ENCODE measurements at places on chromosomes 12 and 14.

DNA sequence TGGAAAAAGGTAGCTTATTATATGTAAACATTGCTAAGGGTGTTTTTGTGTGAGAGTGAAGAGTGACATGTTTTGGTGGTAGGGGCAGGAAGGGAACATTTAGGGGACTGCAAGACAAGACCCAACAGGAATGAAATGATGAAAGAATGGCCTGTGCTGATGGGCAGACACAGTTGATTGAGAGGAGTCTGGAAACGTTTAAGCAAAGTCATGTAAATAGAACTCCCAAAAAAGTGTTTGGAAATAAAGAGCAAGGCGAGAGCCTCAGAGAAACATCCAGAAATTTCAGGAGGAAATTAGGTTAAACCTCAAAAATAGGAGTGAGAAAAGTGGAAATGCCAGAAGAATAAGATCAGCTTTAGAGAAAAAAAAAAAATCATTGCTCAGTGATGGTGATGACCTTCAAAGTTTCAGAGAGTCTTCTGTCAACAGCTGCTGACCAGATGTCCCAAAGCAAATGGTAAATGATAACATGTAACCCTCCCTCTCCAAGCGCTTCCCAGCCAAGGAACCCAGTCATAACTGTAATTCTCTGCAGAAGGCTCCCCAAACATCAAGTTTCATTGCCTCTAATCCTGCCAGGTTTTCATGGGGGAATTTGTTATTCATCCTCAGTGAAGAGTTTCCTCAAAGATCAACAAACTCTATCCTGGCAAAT is 223.2 kb upstream of the FAR2 start:
- no peak for DNase-seq

GRCh38 chr14:29320286-29320685 is 553.7 kb downstream of the FOXG1 start:
- no peak for DNase-seq

- DNase-seq = no peak
These were observed 266.0 kb downstream of the KSR2 start for GRCh38 chr12:117702741-117703140.

DNA sequence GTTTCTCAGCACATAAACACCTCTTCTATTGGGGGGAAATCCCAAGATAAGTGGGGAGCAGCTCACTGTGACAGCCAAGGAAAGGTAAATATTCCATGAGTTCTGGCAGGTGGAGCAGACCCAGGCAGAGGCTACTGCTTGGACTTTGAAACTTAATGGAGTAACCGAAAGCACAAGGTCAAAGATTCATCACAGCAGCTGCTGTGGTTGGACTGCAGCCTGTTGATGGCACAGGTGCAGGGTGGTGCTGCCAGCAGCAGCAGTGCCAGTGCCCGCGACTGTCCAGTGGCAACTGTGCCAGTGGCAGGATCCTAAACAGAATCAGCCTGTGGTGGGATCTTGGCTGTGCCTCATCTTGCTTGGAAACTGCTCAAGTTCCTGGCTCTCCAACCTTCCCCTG is 81.4 kb upstream of the ARID2 start:
- DNase-seq = no peak

GRCh38 chr12:54172168-54172567 is 16.6 kb downstream of the SMUG1 start:
- DNase-seq = no peak

GRCh38 chr12:108589028-108589839 is 8.7 kb downstream of the TMEM119 start:
- DNase-seq = no peak

Measured in CD4-positive, alpha-beta T cell treated with Interleukin-17A for 1 hour (primary cell).